ENCODE measurements at places on chromosomes 16 and 17.

- DNase-seq: no peak
These were observed 48.0 kb upstream of the ACSM2B start for GRCh38 chr16:20624205-20624604.

DNA sequence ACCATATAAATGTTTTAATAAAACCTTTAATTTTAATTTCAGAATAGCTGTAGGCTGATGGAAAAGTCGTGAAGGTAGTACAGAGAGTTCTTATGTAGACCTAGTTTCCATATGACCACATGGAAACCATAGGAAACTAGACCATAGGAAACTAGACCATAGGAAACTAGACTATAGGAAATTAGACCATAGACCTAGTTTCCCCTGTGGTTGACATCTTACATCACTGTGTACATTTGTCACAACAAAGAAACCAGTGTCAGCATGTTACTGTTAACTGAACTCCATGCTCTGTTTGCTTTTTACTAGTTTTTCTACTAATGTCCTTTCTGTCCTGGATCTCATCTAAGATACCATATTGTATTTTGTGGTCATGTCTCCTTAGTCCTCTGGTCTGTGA is 14.6 kb downstream of the NUDT7 start:
- DNase-seq: no peak

DNA sequence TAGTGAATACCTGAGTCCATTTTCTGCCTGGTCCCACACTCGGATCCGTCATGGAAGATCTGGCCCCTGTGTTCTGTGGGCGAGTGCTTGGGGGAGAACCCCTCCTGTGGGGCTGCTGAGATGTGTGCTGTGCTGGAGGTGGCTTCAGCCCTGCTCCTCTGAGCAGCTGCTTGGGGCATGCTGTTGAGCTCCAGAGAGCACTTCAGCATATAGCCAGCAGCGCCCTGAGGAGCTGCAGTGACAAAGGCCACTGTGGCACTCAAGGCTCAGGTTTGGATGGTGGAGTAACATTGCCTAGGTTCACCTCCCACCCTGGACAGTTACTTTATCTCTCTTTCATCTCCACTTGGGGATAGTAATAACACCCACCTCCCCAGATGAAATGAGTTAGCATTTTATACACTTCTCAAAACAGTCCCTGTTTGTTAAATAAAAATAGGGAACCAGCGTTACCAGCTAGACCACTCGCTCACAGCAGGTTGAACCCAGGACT is 75.3 kb downstream of the KSR1 start:
- no peak for DNase-seq

- DNase-seq: no peak
These were observed 9.2 kb upstream of the ALDOC start for GRCh38 chr17:28585851-28586250.

GRCh38 chr16:85025781-85026653 is 1.6 kb upstream of the KIAA0513 start:
- no peak for DNase-seq

Measured in stimulated activated CD8-positive, alpha-beta memory T cell treated with anti-CD3 and anti-CD28 coated beads, Interleukin-4, amount 100 ng/mL, for 24 hours (primary cell).